Activated naive CD4-positive, alpha-beta T cell treated with anti-CD3 and anti-CD28 coated beads, Interleukin-2, amount 10 ng/mL, durations not matched to agents 7 days and 5 days (primary cell): ENCODE measurements at places on chromosomes 1 and 21.

DNA sequence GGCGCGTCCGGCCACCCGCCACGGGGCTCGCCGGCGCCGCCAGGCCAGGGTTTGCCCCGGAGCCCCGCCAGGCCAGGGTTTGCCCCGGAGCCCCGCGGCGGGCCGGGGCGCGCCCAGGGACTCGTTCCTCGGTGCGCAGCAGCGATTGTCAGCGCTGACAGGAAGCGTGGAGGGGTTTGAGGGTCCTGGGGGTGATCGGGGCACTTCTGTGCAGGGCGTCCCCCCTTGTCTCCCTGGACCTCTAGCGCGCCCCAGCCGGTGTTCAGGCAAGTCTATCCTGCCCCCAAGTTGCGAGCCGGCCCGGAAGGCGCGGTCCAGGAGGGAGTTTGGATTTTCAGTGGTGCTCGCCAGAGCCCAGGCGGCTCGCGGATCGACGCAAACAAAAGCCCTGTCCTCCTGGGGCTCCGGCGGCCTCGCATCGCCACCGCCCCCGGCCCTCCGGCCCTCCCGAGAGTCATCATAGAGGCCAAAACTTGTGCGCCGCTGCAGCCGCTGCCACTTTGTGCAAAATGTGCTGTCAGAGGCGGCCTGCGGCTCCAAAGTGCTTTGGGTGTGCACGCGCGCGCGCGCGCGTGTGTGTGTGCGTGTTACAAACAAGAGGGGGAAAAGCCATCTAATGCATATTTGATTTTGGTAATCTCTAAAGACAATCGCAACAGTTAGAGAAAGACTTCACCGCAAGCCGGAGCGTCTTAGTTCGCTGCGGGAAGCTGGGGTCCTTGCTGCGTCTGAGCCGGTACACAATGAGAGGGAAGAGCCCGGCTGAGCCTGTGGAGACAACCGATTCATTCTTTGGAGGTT lies 1.0 kb downstream of the ROR1 start:
- DNase-seq: peak; percentile 31

- no peak for DNase-seq
Observed at GRCh38 chr1:208206092-208206698, 38.0 kb downstream of the PLXNA2 start.

DNA sequence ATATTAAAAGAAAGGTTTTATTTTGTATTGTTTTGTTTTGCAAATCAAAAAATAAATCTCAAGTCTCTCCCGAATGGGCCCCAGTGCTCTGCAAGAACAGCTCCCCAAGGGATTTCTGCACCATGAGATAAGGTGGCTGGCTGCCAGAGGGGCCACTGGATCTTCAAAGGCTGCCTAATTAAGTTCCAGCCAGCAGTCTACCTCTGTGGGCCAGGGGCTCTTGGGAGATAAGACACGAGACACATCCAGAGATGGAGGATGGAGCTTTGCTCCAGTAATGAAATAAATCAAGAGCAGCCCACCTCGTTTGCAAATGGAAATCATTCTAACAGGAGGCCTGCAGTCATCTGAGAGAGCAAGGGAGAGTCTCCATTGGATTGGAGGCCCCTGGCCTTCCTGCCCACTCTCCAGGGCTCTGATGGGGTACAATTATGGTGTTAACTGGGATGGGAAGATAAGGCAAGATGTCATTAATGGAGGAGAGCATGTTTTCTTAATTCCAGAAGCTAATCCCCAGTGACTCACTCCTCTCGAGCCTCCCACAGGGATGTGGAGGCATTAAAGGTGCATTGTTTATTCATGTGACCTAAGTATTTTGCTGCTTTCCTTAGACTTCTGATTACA lies 155.2 kb upstream of the KAZN start:
- no peak for DNase-seq

- DNase-seq: no peak
Observed at GRCh38 chr1:39898648-39899603, 2.8 kb downstream of the MYCL start.

- DNase-seq: no peak
Observed at GRCh38 chr1:50427818-50428779, 4.9 kb upstream of the DMRTA2 start.

- no peak for DNase-seq
Observed at GRCh38 chr1:19057182-19057779, 100.8 kb upstream of the IFFO2 start.

DNA sequence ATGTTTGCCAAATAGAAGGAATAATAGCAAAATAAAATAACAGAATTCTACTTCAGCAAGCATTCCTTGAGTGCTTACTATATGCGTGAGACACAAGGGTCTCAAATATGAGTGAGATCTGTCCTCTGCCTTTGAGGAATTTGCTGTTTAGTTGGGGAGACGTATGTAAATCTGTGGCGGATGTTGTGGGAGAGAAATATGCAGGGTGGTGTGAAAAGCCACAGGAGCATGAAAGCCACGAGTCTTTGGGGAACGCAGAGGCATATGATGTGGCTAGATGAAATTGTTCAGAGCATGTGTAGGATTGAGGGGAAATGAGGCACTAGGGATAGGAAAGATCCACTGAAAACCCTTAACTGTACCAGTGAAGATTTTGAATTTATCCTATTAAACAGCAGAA lies 244.4 kb downstream of the PBX1 start:
- no peak for DNase-seq

DNA sequence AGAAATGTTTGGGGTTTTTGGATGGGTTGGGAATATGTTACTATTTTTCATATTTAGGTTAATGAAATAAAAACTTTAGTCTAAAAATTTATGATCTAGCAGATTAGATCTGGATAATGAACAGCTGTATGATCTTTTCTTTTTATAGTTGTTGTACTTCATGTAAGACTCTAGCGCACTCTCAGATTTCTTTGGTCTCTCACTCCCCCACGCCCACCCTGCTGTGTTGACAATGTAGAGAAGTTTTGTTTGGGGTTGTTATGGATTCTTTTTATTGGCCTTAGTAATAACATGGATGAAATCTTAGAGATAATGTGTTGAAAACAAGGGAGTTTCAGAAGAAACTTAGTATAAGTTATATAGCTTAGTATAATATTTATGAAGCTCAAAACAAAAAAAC lies 5.5 kb downstream of the KLF18 start:
- DNase-seq: no peak

DNA sequence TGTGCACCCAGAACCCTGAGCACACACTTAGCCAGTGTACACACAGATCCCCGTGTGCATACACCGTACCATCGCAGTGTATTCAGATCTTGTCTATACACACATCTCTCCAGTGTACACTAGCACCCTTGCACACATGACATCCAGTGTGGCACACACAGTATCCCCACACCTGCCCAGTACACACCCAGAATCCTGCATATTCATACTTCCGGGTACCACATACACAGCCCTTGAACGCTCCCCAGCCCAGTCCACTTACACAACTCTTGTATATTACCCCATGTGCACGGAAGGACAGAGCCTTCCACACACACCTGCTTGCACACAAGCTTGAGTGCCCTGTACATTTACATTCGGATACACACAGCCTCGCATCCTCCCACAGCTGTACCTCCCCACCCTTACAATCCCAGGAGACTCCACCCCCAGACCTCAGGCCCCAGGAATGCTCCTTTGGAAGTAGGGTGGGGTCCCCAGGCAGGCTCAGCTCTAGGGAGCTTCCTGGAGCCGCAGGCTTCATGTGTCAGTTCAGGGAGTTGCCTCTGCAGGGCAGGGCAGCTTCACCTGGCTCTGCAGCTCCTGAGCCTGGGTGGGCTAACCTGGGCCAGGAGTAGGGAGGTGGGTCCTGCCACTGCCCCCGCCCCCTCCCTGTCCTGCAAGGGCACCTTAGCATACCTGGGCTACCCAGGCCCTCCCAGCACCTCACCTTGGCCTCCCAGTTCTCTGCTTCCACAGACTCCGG lies 46.2 kb downstream of the AHDC1 start:
- no peak for DNase-seq
